Type B pancreatic cell (in vitro differentiated cells): ENCODE measurements at places on chromosomes 16 and 17. TPM values are rescaled to one million over a fixed set of nuclear protein-coding genes. Genes with fewer than 3 reads are reported as not detected.
A peak's percentile ranks its signal among the peaks of the same experiment; 100 is the strongest.

The FBRS gene
- 77.3 and 78.2 TPM in 2 replicates for total RNA-seq

The TLCD2 gene
- total RNA-seq: 4.0 and 4.3 TPM in 2 replicates

The P2RX5 gene
- total RNA-seq: 0.69 and 1.3 TPM in 2 replicates

The CMTM2 gene
- total RNA-seq: 0.41 TPM in 1 of 2 replicates, not detected in the other

The TOM1L1 gene
- 46.7 and 48.7 TPM in 2 replicates for total RNA-seq

DNA sequence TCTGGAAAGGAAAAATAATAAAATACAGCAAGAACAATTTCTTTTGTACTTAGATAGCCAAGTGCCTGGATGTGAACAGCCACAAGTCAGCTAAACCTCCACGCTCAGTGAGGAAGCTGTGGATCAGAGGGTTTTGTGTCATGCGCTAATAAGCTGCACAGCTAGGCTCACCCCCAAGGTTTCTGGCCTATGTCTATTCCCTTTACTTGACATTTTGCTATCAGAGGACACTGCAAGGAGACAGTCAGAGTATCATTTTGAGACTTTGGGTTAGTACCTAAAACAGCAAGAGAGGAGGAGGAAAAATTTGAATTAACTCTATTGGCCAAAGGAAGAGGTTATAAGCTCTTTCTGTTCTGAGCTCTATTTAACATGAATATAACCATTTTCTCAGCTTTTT lies 139.3 kb downstream of the KCNJ2 start:
- DNase-seq: no peak

- no peak for DNase-seq
Observed at GRCh38 chr17:38783227-38783626, 16.1 kb downstream of the PIP4K2B start.

DNA sequence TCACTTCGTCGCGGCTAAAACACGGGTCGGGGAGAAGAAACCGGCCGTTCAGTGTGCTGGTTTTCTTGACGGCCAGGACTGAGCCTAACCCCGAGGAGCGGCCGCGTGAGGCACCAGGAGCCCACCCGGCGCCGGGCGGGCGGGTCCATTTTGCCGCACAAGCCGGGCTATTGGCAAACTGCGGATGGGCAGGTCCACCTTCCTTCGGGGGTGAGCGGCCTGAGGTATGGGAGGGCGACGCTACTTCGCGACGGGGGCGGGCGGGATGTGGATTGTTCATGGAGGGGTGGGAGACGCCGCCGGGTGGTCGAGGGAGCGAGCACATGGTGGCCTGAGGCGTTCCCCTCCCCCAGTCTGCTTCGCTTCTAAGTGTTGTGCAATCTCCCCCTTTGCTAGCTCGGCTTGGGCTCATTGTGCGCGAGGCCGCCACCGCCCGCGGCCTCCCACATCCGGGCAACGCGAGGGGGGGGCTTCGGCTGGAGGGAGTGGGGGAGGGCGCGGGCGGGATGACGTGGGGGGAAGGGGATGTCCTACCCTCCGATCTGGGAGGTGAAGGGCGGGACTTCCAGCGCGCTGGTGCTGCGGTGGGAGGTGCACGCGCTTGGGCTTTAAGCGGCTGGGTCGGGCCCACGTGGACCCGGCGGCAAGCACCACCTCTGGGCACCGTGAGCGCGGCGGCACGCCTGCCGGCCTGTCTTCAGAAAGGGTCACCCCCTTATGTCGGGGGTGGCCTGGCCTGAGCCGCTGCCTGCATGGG lies 5.9 kb upstream of the CD68 start:
- DNase-seq: peak; percentile 90

DNA sequence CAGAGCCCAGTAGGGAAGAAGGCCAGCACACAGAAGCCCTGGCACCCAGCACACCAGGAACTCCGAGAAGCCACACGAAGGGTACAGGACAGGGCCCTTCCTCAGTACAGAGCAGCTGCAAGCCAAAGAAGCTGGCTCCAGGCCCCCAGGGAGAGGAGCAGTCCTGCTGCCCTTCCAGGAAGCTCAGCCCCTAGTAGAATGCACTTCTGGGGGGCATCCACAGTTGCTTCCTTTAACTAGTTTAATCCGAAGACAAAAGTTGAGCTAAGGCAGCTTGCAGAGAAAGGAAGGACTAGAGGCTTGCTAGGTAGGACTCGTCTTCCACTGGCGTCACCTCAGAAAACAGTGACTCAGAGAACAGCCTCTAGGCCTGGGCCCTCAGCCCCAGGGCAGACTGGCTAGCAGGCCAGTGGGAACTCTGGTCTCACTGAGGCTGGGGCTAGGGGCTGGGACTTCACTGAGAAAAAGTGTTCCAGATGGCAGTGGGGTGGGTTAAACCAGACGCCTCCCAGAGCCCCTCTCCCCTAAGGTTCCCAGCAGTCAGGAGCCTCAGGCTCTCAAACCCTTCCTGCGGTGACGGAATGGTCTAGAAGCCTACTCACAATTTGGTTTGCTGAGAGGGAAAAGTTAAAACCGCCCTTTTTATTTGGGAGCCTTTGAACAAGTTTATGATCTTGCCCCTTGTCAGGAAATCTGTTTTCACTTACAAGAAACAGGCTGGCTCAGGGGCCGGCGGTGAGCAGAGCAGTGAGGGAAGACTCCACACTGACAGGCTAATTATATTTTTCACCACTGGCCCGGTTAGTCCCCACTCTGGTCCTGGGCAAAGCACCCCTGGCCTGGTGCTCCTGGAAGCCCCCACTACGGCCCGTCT lies 41.4 kb downstream of the ACTG1 start:
- DNase-seq: no peak

DNA sequence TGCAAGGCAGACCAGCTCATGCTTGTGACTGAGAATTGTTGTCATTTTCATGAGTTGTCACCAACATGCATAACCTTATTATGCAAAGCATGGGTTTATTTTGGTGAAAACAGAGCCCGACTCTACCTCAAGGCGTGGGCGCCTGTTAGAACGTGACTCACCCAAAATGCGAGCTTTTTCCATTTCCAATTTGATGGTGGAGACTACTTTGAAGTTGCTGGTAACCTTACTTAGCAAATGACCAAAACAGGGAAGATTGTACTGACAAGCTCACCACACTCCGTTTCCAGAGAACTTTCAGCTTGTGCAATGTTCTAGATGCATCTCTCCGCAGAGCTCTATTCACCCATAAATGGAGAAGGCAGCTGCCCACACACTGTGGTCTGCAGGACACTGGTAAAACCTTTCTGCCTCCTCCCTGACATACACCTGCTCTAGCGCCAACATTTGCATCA lies 284.5 kb downstream of the MAF start:
- no peak for DNase-seq

GRCh38 chr17:8354236-8354635 lies 14.6 kb downstream of the ODF4 start:
- no peak for DNase-seq

DNA sequence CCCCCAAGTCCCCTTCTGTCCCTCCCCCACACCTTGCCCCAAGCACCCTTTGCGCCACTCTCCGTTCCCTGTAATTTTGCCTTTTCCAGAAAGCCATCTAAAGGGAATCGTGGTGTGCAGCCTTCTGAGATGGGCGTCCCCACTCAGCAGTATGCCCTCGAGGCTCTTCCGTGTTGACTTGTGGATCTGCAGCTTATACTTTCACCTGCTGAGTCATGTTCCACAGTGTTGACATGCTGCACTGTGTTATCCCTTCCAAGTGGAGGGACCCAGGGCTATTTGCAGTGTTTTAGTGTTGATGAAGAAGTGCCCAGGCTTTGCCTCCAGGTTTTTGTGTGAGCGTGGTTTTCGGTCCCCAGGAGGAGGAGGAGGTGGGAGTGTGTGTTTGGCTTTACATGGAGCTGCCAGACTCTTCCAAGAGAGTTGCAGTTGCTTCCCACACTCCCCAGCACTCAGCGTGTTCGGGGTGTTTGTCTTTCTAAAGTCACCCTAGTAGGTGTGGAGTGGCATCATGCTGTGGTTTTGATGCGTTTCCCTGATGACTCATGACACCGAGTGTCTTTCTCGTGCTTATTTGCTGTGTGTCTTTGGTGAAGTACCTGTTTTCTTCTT lies 32.1 kb upstream of the JPT2 start:
- no peak for DNase-seq

DNA sequence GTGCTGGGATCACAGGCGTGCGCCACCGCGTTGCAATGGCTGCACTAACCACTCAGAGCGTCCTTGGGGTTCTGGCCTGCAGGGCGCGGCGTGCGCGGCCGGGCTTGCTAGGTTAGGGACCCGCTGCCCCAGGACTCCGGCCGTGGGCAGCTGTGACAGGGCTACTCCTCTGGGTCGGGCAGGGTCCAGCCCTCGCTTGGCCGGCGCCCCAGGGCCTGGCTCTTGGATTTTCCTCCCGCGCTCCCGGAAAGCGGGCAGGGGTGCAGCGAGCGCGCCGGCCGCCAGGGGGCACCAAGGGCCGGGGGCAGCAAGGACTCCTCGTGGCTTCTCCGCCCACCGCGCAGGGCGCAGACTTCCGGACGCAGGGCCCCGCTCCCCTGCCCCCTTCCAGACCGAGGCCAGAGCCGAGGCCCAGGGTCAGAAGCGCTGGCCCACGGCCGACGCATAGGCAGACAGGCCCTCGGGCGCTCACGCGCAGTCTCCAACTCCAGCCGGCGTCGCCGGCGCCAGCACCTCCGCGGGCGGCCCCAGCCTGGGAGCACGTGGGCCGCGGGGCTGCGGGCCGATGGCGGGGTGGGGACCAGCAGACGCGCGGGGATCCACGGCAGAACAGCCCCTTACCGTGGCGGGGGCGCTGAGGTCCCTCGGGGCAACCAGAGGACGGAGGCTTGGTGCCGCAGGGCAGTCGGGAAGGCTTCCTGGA lies 355 bp downstream of the TLE7 start:
- DNase-seq: no peak
